Skin of body (tissue), 3 donors: ENCODE measurements at places on chromosomes 7 and 10.

DNA sequence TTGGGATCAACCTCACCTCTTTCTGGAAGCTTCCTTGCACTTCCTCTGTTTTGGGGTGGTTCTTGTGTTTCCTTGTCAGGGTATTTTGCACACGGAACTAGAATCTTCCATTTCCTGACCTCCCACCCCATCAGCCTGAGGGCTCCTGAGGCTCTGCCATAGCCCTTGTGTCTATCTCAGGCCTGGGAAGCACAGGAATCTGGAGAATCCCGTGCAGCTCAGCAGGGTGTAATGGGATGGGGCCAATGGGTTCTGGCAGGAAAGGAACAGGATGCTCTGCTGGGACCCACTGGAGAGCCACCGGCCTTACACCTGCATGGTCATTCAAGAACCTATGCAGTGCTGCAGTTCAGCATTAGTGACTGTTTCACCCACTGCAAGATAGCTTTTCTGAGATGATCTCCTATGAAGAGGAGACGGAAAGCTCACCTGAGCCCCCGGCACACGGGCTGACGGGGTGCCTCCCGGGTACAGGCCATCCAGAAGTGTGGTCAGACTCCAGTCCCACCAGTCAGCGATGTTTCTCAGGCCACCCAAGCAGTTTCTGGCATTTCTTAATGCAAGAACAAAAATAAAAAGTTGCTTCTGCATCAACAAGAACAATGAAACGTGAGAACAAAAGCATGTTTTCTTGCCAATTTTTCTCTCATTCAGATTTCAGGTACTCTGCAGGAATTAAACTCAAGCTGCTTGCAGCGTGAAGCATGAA lies 133.2 kb downstream of the PKD1L1 start:
- no peak for DNase-seq

GRCh38 chr7:105974471-105974870 lies 11.4 kb downstream of the CDHR3 start:
- DNase-seq: no peak

- no peak for DNase-seq
Measured at GRCh38 chr7:42064534-42064933, 172.5 kb downstream of the GLI3 start.

- DNase-seq: no peak
Measured at GRCh38 chr7:29809533-29810155, 3.3 kb downstream of the WIPF3 start.

GRCh38 chr10:29297678-29298077 lies 8.8 kb downstream of the LYZL1 start:
- DNase-seq: no peak

DNA sequence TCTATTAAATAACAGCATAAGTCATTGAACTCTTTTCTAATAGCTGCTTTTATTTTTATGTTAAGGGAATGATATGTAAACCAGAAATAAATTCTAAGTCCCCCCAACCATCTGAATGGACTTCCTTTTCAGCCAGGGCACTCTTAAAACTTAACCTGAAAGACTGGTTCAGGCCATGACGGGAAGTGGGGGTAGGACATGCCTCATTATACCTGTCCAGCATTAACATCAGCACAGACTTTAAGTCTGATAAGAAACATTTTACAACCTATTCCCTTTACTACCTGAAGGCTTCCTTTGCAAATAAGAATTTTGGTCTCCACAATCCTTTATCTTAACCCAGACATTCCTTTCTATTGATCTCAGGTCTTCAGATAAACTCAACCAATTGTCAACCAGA lies 56.0 kb upstream of the CYP2C18 start:
- no peak for DNase-seq

DNA sequence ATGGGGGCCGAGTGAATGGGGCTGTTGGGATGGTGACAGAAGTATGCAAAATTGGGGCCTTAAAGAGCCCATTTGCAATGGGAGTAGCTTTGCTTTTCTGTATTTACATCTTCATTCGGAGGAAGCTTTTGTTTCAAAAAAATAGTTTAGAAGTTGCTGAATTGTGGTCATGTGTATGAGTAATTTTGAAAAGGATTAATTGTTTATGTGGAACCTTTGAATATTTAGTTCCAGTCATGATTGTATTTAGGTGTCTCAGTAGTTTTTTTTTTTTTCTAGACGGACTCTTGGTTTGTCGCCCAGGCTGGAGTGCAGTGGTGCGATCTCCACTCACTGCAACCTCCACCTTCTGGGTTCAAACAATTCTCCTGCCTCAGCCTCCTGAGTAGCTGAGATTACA lies 37.2 kb downstream of the RBM33 start:
- DNase-seq: no peak

DNA sequence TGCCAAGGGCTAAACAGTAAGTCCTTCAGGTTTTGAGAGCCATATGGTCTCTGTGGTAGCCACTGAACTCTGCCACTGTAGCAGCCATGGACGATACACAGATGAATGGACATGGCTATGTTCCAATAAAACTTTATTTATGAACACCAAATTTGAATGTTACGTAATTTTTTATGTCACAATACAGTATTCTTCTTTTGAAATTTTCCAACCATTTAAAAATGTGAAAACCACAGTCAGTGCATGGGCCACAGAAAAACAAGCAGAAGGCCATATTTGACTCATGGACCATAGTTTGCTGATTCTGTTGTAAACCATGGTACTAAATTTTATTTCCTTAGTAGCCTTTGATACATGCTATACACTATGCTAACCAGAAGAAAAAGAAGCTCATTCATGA lies 361.8 kb downstream of the MAGI2 start:
- no peak for DNase-seq

DNA sequence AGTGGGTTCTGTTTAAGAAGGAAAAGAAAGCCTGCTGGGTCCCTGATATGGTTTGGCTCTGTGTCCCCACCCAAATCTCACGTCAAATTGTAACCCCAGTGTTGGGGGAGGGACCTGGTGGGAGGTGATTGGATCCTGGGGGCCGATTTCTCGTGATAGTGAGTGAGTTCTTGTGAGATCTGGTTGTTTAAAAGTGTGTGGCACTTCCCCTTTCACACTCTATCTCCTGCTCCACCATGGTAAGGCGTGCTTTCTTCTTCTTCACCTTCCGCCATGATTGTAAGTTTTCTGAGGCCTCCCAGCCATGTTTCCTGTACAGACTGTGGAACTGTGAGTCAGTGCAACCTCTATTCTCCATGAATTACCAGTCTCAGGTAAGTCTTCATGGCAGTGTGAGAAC lies 42.6 kb downstream of the INPP5A start:
- no peak for DNase-seq

- no peak for DNase-seq
Measured at GRCh38 chr10:12549297-12549696, 199.9 kb downstream of the CAMK1D start.

GRCh38 chr10:116838143-116838725 lies 11.1 kb upstream of the ENO4 start:
- no peak for DNase-seq

- DNase-seq: no peak
Measured at GRCh38 chr10:108631332-108631731, 1292.0 kb downstream of the XPNPEP1 start.

GRCh38 chr10:921471-922414 lies 9.8 kb downstream of the LARP4B start:
- no peak for DNase-seq

DNA sequence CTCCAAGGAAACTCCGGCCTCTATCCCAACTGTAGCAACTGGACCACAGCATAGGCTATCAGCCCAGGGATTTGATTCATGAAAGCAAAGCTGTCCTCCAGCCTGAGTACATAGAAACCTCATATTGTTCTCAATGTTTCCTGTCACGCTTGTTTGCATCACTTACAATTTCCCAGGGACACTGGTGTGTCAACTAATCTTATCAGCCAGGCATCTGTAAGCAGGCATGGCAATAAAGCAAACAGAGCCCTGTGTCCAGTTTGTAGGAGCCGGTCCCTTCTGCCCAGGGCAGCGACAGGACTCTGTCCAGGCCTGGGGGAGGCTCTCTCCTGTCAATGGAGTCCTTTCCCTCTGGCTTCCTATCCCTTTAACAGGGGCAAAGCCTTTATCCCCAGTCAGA lies 23.0 kb upstream of the CDHR3 start:
- DNase-seq: no peak

DNA sequence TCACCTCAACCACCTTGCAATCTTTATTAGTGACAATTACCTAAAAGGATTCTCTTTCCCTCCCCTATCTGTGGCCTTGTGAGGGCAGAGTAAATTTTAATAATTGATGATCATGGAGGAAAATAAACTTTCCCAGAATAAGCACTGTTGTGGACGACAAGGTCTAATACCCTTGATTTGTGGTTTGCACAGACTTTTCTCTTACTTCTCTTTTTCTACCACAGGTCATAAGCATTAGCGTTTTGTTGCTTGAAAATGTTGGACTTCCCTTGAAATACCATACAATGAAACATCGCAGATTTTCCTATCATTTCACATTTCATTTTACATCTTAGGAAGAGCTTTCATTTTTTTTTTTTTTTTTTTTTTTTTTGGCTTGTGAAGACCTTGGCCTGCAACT lies 188.1 kb upstream of the TMEM72 start:
- no peak for DNase-seq

GRCh38 chr10:27564880-27565279 lies 60.8 kb downstream of the RAB18 start:
- DNase-seq: no peak

GRCh38 chr7:151125470-151125845 lies 39.2 kb downstream of the AGAP3 start:
- peak; percentile 30 for DNase-seq

- DNase-seq: no peak
Measured at GRCh38 chr7:90877201-90877600, 281.1 kb downstream of the CDK14 start.

GRCh38 chr10:836782-837181 lies 94.7 kb downstream of the LARP4B start:
- DNase-seq: no peak

DNA sequence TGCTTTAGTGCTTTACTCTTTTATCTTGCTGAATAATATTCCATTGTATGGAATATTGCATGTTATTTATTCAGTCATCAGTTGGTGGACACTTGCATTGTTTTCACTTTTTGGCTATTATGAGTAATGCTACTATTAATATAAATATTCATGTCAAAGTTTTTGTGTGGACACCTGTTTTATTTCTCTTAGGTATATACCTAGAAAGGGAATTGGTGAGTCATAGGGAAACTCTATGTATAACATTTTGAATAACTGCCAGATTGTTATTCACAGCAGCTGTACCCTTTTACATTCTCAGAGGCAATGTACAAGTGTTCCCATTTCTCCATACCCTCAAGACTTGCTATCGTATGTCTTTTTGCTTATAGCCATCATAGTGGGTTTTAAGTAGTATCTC lies 268.7 kb downstream of the SEMA3A start:
- DNase-seq: no peak

DNA sequence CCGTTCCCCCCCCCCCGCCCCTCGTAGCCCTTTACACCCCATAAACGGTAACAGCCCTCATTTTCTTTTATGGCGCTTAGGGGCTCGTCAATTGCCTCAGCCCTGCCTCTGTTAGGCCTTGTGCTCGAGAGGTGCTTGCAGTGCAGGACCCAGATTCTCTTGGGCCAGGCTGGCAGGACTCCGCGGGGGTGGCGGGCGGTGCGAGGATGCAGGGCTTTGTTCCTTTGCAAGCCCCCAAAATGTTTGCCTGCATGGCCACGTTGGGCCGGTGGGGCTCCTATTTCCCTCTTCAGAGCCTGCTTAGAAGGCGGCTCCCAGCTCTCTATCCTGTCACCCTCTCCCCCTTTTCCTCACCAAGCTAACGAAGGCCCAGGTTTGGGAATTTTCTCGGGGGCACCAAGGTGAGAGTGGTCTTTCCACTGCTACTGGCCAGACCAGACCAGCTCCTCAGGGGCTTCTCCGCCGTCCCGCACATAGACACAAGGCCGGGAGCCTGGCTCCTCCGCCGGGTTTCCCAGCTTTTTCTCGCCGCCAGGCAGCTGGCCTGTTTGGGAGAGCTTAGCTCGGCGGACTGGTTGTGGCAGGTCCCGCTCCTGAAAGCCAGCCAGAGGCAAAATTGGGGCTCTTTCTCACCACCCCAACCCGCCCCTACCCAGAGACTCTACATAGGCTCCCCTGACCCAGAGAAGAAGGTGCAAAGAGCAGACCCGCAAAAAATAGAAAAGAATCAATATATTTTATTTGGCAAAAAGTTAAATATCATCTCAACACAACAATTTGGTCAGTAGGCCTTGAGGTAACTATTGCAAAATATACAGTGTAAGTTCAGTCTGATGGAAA lies 3.4 kb downstream of the HOXA9 start:
- no peak for DNase-seq
